ENCODE measurements at places on chromosomes 16 and 17.

DNA sequence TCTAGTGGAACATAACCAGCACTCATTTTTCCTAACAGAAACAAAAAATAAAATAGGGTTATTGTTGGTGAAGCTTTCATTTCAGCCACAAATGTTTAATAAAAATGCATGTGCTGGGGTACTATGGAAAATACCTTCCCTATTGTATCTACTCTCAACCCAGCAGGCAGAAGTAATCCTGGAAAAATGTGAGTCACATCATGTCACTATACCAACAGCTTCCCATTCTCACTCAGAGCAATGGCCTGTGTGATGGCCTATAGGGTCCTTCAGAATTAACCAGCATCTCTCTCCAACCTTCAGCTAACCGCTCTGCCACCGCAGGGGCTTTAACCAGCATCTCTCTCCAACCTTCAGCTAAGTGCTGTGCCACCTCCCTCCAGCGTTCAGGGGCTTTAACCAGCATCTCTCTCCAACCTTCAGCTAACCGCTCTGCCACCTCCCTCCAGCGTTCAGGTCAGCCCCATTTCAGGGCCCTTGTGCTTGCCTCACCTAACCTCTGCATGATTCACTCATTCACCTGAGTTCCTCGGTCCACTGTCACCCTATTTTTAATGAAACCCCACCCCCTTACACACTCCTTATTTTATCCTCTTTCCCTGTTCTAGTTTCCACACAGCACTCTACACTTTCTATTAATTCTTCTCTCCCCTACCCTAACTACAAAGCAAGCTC, 34.0 kb downstream of the UBE2G1 start:
- no peak for DNase-seq

DNA sequence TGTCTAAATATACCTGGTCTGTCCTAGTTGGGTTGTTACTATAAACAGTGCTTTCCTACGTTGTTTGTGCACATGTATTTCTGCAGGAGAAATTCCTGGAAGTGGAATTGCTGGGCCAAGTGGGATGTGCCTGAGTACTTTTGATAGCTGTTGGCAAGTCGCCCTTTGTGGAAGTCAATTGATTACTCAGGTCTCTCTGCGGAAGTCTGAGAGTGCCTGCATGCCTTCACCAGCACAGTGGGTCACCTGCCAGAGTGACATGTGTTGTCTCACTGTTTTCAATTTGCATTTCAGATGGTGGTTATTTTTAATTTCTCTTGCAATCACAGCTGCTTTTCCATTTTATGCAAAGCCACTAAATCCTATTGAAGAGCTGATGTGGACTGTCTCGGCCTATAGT, 2.3 kb upstream of the MVD start:
- no peak for DNase-seq

- DNase-seq, result no peak
These were observed 298.9 kb upstream of the IRX5 start for GRCh38 chr16:54631782-54632181.

DNA sequence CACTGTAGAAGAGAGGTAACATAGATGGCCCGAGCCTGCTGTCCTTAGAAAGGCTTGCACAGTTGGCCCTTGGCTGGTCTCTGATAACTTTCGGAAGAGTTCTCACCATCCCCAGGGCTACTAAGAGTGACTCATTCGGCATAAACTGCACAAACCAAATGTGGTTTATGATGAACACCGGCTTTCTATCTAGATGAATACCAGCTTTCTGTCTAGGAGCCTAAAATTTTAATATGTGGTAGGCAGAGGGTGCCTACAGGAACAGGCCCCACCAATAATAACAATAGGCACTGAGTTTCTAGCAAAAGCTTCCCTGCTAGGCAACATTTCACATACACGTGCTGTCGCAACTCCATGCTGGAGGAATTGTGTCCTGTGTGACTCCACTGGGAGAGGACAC, 15.4 kb downstream of the CNOT1 start:
- DNase-seq, result no peak

GRCh38 chr17:7436556-7437368, 1.5 kb downstream of the TMEM102 start:
- DNase-seq, result peak; percentile 78

GRCh38 chr17:74601944-74602572, 10.0 kb upstream of the CD300LD start:
- DNase-seq, result no peak

DNA sequence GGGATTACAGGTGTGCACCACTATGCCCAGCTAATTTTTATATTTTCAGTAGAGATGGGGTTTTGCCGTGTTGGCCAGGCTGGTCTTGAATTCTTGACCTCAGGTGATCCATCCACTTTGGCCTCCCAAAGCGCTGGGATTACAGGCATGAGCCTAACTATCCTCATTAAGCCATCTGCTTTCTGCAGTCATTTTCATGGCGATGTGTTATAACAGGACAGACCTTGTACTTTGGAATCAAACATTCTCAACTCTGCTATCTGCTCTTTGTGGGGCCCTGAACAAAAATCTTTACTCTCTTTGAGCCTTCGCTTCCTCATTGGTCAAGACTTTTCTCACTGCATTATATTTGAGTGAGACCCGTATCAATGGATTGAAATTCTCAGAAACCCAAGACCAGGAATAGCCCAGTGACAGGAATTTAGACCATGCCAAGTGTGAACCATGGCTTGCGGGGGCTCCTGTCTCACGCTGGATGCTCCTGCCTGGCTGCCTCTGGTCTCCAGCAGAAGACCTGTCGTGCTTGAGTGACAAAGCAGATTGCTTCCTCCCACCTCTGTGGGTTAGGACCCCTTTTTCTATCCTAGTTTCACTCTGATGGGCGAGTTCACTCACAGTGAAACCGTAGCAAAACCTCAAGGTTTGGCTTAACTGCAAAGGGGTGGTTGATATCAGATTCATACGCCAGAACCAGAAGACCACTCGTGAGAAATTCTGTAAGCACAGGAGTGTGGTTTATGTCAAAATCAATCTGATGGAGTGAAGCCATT, 519.1 kb downstream of the MAF start:
- no peak for DNase-seq

DNA sequence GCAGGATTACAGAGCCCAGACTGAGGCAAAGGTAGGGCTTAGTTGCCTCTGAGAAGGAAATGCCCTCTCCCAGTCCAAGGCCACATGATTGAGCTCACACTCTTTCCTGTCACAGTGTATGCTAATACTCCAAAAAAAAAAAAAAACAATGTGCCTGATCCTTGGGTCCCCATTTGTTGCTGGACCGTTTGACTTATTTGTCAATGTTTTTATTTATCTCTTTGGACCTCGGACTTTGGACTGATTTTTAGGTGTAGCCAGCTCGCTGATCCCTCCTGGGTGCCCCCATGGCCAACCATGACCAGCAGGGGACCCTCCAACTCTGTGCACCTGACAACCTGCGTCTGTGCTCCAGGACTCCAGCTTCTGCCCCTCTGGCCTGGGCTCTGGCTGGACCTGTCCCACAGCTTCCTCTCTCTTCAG, 622 bp upstream of the CCL16 start:
- DNase-seq, result no peak

DNA sequence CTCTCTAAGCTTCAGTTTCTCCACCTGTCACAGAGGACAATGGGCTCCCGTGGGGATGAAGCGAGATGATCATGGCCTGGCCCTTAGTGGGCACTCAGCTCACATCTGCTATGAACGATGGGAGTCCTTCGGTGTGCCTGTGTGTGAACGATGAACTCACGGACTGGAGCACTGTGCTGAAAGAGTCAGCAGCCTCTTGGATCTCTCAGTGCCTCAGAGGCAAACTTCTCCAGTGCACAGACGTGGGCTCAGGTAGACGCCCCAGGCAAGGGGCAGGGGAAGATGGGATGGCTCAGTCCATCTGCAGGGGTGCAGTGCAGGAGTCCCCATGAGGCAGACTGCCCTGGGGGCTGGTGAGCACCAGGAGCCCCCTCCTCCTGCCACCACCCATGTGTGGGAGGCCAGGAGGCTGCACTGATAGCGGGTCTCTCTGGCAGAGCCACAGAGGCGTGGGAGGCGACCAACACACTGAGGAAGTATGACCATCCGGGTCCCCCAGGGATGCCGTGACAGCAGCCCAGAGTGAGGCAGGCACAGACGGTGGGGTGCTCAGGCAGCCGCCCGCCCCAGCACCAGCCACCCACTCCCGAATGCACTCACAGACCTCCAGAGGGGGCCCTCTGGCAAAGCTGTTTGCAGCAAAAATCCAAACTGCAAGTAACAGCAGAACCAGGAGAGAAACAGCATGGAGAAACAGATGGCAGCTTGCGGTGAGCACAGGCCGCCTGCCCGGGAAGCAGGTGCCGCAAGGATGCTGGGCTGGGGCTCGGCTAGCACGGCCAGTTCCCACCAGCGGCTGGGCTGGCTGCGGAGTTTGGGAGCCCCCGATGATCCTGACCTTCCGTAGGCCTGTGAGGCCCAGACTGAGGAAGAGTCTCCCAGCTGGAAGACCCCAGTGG, 82.7 kb downstream of the RPH3AL start:
- DNase-seq, result no peak

DNA sequence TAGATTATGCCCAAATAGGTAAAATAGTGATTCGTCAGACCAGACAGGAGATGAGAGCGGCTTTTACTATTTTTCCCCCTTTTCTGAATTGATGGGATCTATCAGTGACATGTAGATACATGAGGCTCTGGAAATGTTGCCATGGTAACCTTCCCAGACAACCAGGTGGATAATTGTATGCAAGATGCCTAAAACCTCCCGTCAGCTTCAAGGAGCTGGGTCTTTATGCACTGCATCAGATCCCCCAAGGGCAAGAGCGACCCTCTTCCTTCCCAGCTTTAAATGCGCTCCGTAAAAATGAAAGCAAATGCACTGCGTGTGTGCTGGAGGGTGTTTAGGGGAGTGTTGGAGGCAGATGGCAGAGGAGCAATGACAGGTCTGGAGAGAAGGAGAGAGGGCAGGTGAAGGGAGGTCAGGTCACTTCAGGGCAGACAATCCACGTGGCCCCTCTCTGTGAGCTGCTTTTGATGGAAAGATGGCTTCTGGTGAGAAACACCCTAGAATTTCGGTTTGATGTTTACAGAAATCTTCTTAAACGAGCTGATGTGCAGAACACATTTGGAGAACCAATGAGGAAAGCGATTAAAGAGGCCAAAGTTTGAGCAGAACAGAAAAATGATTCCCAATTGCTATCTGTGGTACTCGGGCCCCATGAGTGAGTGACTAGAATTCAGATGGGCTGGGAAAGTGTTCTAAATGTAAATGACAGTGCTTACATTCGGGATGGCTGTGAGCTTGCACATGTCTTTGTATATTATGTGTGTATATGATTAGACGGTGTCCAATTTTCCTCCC, 461.7 kb upstream of the HSBP1 start:
- DNase-seq, result no peak

GRCh38 chr16:30884760-30885159, 9.1 kb downstream of the BCL7C start:
- no peak for DNase-seq

DNA sequence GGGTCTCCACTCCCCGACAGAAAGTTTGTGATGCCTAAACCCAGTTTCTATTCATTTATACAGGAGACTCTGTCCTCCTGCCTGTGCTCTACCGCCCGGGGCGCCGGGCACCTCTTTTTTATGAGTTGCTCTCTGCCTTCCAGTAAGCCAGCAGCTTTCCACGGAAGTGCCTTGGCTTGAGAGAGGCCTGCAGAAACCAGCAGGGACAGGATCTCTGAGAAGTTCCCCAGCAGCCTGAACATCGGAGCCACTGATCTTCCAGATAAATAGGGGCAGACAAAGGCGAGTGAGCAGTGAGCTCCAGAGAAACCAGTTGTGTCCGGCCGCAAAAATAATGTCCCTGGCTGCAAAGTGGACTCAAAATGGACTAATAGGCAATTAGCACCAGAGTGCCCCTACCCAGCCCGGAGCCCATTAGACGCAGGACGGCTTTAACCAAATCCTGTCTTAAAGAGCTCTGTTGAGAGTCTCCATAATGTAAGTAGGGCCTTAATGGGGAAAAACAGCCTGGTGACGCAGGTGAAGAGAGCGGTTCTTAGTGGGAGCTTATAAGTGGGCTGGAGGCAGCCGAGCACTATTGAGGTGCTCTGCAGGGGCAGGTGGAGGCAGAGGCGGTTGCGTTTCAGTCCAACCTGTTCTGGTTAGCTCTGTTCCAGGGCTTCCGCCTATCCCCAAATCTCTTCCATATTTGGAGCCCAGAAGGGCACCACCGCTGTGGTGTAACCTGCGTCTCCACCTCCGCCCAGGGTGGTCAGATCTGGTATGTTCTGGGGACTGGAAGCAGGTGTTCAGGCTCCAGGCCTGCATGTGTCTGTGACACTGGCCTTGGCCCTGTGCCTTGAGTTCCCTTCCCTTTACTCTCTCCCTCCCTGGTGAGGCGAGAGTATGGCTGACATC, 74.1 kb downstream of the NT5M start:
- DNase-seq, result no peak

GRCh38 chr16:21159281-21159951, 942 bp downstream of the LDAF1 start:
- DNase-seq, result no peak

GRCh38 chr16:13510425-13511151, 409.4 kb upstream of the ERCC4 start:
- no peak for DNase-seq

- no peak for DNase-seq
These were observed 89.7 kb downstream of the MARCHF10 start for GRCh38 chr17:62718429-62718828.

DNA sequence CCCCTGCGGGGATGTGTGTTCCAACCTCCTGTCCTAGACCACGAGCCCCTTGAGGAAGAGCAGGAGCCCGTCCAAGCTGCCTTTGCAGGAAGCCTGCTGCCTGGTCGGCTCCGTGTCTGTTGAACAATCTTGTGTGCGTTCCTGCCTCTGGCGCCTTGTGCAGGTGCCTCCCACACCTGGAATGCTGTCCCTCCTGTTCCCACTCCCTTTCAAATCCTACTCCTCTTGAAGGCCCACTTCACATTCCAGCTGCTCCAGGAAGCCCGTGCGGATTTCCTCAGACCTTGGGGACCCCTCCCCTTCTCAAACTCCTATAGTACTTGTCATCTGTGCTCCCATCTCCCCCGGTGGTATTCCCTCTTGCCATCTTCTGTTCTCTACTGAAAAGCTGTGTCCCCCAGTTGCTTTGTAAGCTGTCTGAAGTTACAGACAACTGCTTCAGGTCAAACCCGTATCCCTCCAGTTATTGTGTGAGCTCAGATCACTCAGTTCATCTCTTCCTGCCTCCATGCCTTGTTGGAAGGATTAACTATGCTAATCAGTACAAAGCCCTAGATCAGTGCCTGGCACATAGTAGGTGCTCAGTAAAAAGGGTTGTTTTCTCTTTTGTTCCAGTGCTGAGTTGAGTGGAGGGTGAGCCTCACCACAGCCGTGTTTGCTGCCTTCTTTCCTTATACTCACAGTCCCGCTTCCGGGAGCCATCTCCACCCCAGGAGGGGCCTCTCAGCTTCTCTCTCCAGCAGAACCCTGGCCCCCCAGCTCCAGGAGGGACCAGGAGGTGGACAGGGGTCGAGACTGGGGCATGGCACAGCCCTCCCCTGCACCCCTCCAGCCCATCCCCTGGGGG, 241.8 kb upstream of the CIBAR2 start:
- no peak for DNase-seq

DNA sequence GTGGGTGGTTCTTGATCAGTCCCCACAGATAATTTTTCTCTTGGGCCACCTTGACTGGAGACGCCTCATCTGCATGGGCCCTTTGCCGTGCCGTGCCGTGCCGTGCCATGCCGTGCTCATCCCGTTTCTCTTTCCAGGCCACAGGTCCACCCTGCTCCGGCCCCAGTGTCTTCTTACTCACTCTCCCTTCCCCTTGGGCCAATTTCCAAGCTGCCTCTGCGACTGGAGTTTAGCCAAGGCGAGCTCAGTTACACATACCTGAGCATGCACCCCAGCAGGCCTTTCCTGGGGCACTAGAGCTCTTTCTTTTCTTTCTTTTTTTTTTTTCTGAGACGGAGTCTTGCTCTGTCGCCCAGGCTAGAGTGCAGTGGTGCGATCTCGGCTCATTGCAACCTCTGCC, 40.5 kb upstream of the MGAT5B start:
- DNase-seq, result no peak

Measured in NCI-H748 treated with DMSO at 0.1 percent for 48 hours (cell line).